ENCODE measurements at places on chromosomes 5 and 9. TPM values are rescaled to one million over a fixed set of nuclear protein-coding genes. Genes with fewer than 3 reads are reported as not detected.

DNA sequence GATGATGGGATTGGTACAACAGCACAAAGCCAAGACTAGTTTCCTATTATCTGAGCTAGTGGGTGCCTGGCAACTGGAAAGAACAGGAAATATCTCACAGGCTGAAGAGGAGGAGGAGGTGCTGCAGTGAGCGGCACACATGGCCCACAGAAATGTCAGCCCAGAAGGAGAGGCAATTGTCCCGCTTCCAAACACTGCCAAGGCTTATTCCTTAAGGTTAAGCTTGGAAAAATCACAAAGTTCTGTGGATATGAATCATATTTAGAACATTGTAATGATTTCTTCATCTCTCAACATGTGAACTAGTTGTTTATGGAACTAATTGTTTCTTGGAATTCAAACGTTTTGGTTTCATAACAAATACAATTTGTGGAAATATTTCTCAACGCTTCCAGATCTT, 1019.5 kb upstream of the SEMA6A start:
- no peak for DNase-seq

The PCAT7 gene
- total RNA-seq = 2.2 TPM

The WDR38 gene
- total RNA-seq = not detected

GRCh38 chr9:20043035-20043434, 254.2 kb upstream of the SLC24A2 start:
- no peak for DNase-seq

GRCh38 chr5:9765419-9766140, 135.4 kb upstream of the TAS2R1 start:
- DNase-seq = no peak

GRCh38 chr5:173295796-173296195, 32.4 kb downstream of the STC2 start:
- DNase-seq = no peak

The CENPH gene
- 1.5 TPM for total RNA-seq

GRCh38 chr9:136996361-136997292, at the start of gene CLIC3:
Gene CLIC3, minus strand, starts transcription at chr9:136996568. Its CDS starts 25 bp downstream, at chr9:136996543.
- peak; percentile 74 for DNase-seq

The PCDHA9 gene
- total RNA-seq = not detected

GRCh38 chr5:72402381-72402890, 82.3 kb downstream of the PTCD2 start:
- DNase-seq = no peak

- no peak for DNase-seq
These were observed 128.1 kb downstream of the ACTL7B start for GRCh38 chr9:108727580-108728111.

GRCh38 chr5:175610381-175610780, 47.5 kb upstream of the HRH2 start:
- no peak for DNase-seq

Data from mucosa of descending colon (tissue), 3 donors.